ENCODE measurements at places on chromosomes 11 and 22.

DNA sequence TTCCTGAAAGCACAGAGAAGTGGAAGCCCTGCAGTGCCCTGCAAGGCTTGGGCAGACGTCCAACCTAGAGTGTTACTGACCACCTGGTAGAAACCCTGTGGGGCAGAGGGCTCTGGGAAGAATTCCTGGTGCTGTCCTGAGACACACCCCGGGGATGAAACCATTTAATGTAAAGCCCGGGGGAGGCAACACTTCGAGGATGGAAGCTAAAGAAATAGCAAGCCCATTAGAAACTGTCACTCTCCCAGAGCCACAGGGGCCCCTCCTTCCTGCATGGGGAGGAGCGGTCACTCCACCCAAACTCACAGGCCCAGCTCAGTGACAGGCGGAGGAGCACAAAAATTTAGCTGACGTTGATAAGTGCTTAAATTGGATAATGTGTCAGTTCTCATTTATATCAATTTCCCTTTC, 57.6 kb downstream of the NRXN2 start:
- DNase-seq, result no peak

- no peak for DNase-seq
Measured at GRCh38 chr11:68141246-68142027, 20.2 kb upstream of the CHKA start.

DNA sequence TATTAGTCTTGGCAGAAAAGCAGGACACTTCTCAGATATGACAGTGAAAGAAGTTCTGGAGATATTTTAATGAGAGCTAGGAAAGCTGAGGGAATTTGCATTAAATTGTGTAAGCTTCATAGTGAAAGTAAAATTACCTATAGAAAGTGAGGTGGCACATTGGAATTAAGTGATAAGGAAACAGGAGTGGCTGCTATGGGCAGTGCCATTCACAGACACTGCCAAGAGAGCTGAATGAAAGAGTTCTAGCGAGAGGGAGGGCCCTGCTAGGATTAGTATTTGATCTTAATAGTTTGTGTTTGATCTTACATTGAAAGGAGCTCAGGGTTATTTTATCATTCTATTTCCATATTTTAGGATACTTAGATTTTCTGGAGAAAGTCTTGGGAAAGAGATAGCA, 351.9 kb downstream of the DDX10 start:
- no peak for DNase-seq

DNA sequence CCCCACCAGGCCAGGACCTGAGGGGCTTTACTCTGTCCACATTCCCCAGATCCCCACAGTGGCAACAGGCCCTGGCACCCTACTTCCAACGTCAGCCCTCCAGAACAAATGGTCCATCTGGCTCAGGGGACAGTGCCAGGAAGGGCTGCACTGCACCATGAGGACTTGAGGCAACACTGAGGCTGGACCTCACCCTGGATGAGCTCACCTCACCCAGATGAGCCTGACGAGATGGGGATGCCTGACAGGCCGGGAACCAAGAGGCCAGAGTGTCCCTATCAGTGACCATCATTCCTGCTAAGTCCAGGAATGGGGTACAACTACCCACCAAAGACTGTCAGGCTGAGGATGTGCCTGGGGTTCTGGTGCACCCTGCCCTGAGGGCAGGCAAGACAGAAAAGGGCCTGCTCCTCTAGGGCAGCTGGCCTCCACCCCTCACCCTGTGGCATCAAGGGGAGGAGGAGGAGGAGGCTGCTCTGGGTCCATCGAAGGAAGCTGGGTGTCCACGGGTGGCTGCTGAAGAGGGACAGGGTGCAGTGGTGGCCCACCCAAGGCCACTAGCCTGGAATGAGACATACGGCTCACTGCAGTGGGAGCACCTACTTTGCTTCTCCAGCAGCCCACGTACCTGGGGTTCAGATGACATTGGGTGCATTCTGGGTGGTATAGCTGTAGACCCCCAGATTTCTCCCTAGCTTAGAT, 14.6 kb downstream of the RSPH14 start:
- DNase-seq, result no peak

DNA sequence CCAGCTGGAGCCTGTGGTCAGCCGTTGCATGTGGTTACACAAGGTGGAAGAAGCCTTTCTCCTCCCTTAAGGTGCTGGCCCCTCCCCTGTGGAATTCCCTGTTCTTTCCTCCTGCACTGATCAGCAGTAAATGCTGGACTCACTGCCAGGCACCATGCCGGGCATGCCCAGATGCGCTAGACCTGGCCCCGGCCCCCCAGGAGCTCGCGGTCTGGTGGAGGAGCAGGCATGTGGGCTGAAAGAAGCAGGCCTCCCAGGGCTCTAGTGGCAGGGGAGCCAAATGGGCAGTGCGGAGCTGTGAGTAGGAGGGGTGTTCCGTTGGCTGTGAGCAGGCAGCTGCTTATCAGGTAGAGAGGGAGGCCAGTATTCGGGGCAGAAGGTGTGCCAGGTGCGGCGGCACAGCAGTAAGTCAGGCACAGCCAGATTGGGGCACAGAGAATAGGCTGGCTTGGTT, 10.2 kb downstream of the DGKZ start:
- DNase-seq, result no peak

DNA sequence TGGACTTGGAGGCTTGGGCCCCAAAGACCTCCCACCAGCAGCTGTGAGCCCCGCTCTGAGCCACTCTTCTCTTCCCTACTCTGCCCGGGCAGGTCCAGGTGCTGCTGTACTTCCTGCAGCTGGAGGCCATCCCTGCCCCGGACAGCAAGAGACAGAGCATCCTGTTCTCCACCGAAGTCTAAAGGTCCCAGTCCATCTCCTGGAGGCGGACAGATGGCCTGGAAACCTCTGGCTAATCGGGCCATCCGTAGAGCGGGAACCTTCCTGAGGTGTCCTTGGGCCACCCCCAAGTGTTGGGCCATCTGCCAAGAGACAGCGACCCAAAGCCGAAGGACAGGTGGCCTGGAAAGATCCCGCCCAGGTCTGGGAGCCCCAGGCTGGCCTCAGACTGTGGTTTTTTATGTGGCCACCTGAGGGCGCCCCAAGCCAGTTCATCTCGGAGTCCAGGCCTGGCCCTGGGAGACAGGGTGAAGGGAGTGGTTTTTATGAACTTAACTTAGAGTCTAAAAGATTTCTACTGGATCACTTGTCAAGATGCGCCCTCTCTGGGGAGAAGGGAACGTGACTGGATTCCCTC, 135.1 kb downstream of the BCR start:
- peak; percentile 67 for DNase-seq

- DNase-seq, result no peak
Measured at GRCh38 chr11:30861531-30861930, 275.4 kb upstream of the MPPED2 start.

DNA sequence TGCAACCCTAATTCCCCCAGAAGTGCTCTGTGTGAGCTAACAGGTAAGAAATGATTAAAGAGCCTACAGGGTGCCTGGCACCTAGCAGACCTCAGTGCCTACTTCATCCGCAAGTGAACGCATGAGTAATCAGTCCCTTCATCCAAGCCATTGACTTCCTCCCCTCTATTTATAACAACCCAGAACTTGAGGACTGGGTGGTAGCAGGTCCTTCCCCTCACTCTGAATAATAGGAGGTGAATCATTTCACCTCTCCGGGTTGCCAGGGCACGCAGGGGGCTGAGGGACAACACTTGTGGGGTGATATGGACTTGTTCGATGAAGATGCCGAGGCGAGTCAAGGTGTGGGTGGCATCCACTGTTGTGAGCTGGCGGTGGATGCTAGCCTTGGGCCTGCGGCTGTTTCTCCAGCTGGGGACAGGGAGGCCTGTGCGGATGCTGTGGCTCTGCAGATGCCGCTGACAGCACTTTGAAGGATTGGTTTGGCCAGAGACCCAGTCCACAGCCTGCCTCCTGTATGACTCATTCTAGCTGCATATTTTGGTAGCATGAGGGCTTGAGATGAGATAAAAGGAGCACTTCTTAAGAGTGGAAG, 11.7 kb upstream of the SORL1-AS1 start:
- peak; percentile 88 for DNase-seq

DNA sequence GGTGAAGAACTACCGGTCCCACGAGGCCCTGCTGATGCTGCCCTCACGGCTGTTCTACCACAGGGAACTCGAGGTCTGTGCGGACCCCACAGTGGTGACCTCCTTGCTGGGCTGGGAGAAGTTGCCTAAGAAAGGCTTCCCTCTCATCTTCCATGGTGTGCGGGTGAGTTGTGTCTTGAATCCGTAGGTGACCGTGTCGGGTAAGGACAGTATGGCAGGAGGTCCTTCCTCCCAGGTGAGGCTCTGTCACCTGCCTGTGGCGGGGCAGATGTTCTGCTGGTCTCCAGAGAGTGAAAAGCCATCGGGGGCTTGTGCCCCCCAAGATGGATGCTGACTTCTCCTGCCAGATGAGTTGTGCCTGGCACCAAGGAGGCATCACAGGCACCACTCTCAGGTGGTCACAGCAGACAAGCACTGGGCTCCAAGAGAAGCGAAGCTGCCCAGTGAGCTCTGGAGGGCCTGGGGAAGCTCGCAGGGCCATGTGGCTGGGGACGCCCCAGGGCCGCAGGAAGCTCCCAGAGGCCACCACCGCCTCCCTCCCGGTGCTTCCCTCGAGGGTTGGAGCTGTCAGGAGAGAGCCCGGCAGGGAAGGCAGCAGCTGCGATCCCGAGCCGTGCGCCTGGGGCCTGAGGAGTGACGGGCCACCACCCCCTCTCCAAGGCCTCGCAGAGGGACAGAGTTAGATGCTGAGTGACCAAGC, 17.3 kb upstream of the PANX2 start:
- no peak for DNase-seq

- no peak for DNase-seq
Measured at GRCh38 chr11:44785856-44786607, 59.3 kb downstream of the TSPAN18 start.

DNA sequence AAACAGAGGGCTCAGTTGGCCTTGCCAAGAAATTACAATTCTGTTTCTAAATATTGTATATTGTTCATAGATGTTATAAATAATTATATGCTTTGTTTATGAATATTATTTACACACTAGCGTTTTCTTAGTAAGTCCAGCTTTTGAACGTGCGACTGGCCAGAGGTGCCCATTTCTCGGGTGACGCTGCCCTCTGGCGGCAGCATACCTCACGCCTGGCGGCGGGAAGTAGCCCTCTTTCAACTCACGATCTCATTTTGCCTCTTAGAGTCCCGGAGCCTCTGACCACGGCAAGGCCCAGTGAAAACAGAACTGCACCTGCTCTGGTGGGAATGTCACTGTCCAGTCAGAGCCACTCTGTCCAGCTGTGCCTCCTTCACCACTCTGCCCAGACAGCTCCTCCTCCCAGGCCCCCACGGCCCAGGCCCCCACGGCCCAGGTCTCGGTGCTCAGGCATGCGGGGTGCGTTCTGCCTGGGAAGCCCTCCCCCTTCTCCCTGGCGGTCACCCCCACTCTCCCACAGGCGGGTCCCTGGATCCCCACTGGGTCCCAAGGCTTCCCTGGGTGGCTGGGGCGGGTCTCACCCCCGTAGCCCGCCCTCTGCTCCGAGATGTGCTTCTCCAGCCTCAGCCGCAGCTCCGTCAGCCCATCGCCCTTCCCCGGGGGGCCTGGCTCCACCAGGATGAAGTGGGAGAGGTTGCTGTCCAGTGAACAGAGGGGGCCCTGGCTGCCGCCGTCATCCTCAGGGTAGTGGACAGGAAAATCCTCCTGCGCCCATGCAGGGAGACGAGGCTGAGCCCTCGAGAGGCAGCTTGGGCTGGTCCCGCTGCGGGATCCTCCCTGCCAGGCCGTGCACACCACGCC, 19.3 kb downstream of the TSSC4 start:
- peak; percentile 74 for DNase-seq

- no peak for DNase-seq
Measured at GRCh38 chr11:57571606-57572005, 4.1 kb upstream of the UBE2L6 start.

DNA sequence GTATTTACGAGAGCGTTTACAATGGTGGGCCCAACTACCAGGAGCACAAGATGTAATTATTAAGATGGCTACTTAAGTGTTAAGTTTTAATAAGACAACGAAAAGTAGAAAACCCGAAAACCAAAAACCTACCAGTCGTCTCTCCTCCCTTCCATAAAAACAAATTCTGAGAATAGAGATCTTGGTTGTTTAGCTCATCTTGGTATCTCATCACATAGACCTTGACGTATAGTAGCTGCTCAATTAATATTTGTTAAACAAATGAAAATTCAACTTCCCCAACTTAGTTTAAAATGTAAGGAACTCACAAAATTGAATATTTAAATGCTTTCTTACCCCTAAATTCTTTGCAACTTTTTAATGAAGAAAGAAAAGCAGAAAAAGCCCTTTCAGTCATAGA, 669 bp downstream of the KDM4D start:
- no peak for DNase-seq

DNA sequence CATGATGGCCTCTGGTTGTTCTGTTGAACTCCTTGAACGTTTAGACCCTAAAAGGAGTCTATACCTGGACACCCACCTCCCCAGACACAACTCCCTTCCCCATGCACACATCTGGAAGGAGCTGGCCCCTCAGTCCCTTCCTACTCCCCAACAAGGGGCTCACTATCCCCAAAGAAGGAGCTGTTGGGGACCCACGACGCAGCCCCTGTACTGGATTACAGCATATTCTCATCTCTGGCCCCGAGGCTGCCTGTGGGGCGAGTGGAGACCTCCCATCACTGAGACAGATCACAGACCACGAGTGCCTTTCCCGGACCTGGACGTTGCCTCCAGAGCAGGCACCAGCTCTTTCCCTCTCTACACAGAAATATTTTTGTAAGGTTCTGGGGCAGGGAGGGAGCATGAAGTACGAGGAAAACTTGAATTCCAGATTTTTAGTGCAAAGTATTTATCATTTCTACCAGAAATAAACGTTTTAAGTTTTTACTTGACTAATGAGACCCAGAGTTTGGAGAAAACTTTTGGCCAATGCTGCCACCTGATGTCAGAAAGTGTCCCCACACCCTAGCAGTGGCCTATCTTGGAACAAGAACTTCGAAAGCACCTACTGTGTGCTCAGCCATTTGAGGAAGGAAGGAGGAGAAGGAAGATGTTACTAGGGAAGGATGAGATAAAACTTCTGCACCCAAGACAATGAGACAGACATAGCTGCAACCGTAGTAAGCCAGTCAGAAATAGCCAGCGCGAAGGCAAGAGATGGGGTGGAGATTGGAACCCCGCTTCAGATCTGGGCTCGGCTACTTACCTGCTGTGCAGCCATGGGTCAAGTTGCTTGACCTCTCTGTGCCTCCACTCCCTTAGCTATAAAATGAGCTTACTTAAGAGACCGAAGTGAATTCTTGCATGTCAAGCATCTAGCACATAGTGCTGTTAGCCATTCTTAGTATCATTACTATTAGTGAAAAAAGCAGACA, 10.2 kb upstream of the POU2F3 start:
- peak; percentile 50 for DNase-seq

GRCh38 chr22:24434471-24435322, 7.3 kb downstream of the ADORA2A start:
- DNase-seq, result peak; percentile 93

GRCh38 chr11:7604331-7604955, 68.9 kb downstream of the CYB5R2 start:
- DNase-seq, result no peak
